ACHN (cell line): ENCODE measurements at places on chromosomes 5 and 9.

- DNase-seq: no peak
Measured at GRCh38 chr5:123786411-123786810, 274.4 kb downstream of the CSNK1G3 start.

GRCh38 chr9:128421482-128421996, 882 bp downstream of the CERCAM start:
- DNase-seq: no peak

- DNase-seq: no peak
Measured at GRCh38 chr9:111516061-111516465, 8.9 kb upstream of the ZNF483 start.

DNA sequence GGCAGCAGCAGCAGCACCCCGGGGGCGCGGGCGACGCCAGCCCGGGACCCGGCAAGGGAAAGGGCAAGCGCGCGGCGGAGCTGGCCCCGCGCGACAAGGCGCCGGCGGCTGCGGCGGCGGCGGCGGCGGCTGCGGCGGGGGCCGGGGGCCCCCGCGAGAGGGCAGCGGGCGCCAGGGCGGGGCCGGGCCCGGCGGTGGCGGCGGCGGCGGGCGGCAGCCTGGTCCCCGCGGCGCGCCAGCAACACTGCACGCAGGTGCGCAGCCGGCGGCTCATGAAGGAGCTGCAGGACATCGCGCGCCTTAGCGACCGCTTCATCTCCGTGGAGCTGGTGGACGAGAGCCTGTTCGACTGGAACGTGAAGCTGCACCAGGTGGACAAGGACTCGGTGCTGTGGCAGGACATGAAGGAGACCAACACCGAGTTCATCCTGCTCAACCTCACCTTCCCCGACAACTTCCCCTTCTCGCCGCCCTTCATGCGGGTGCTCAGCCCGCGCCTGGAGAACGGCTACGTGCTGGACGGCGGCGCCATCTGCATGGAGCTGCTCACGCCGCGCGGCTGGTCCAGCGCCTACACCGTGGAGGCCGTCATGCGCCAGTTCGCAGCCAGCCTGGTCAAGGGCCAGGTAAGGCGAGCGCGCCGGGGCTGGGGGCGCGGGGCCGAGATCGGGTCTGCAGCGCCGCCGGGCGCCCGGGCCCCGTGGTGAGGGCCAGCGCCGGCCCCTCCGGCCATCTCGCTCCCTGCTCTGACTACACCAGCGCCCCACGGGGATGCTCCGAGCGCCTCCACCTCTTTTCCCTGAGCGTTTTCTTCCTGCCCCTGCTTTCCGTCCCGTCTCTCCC, at the start of gene UBE2QL1:
Gene UBE2QL1 (plus strand): TSS at position 238 of the 843 bp plus-strand sequence. CDS start 35 bp downstream, at position 273.
- no peak for DNase-seq
